ENCODE measurements at places on chromosomes 2 and 18. TPM values are rescaled to one million over a fixed set of nuclear protein-coding genes. Genes with fewer than 3 reads are reported as not detected.

Gene SCG2
- polyA plus RNA-seq, result 0.14 TPM

DNA sequence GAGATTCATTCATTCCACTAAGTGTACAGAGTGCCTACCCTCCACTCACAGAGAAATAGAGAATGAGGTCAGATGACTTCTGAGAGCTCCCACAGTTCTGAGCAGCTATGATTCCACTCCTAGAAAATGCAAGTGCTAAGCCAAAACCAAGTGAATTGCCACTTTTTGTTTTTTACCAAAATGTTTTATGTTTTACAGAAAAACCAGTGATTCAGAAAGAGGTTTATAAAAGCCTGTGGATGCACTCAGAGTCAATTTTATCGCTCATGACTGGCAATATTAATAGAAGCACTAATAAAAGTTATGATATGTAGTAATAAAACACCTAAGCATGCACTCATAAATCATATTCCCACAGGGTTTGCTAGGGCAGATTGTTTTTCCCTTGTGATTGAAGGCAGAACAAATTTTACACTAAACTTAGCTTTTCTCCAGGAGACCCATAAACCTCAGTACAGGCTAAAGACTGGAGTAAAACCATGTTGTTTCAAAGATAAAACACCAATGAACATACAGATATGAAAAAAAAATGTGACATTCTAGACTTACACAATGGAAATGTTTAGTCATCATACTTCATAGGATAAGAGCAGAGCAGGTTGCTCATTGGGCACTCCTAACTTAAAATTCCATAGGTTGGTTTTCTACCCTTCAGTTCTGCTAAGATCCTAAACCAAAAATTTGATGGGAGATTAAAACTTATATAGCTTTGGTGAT lies 67.5 kb downstream of the PDK1 start:
- DNase-seq, result no peak

Gene NT5C1B
- polyA plus RNA-seq, result 0.40 TPM

GRCh38 chr2:120108049-120108448 lies 95.2 kb downstream of the EPB41L5 start:
- DNase-seq, result peak; percentile 41

Gene ARHGAP15
- polyA plus RNA-seq, result 9.7 TPM
